ENCODE measurements at places on chromosomes 12 and 14. TPM values are rescaled to one million over a fixed set of nuclear protein-coding genes. Genes with fewer than 3 reads are reported as not detected.

KRT3 gene
- not detected for total RNA-seq

TC2N gene
- total RNA-seq = 298 TPM

EFCAB11 gene
- total RNA-seq = 2.8 TPM

DTX1 gene
- 2.8 TPM for total RNA-seq

EGLN3 gene
- 2.6 TPM for total RNA-seq

TMEM253 gene
- not detected for total RNA-seq

OAS2 gene
- total RNA-seq = 40.9 TPM

DNA sequence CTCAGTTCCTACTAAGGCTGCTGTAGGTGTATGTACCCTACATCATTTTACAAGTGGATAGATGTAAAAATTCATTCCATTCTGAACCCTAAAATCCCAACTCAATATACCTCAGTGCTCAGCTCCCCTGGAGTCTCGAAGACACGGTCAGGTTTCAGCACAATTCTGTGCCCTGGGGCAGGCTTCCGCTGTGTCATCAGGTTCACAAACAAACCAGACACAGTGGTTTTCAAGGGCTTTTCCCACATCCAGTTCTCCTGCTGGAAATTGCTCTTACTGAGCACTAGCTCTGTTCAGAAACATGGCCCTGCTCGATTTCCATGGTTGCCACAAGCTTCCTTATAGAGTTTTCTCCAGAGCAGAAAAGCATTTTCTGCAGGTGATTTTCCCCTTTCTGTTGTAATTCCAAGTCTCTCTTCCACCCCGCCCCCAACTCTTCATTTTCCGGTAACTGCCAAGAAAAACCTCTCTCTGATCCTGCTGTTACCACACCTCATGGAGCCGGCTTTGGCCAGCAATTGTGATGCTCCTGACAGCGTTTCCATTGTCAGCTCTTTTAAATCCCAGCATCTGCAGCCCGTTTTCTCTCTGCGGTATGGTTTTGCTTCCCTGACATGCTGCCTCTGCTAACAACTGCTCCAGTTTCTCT, 483.0 kb upstream of the CCDC196 start:
- no peak overlapping the region for H3K4me3 ChIP-seq
- H3K4me1 ChIP-seq = no peaks in the 10 kb centered on the region
- peaks cover 10% of the 10 kb centered on the region for H3K27me3 ChIP-seq

DNA sequence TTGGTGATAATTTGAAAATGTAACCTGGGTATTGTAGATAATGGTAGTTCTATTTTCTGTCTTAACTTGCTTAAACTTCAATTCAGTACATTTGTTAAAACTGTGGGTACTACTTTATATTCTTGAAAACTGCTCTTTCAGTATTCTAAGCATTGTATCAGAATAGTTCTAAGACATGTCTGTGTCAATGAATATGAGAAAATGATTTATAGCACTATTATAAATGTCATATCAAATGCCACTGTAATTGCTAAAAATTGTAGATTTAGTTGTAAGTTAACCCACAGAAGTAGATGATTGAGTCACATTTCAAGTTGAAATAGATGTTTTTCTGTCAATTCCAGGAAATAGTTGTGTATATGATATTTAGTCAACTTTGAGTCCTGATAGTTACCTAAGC, 2.4 kb downstream of the NAA30 start:
- DNase-seq = no peak
- H3K36me3 ChIP-seq = peaks cover 34% of the 10 kb centered on the region
- H3K4me1 ChIP-seq = peaks cover 16% of the 10 kb centered on the region
- H3K27me3 ChIP-seq = no peaks in the 10 kb centered on the region

- H3K4me1 ChIP-seq = peaks cover 15% of the 10 kb centered on the region
- DNase-seq = no peak
- H3K36me3 ChIP-seq = peaks cover 2% of the 10 kb centered on the region
- H3K4me3 ChIP-seq = no peak overlapping the region
- H3K27ac ChIP-seq = no peak overlapping the region
These were observed 33.8 kb upstream of the SMUG1 start for GRCh38 chr12:54222609-54223008.

GRCh38 chr12:80262346-80262745, 163.0 kb downstream of the OTOGL start:
- H3K27me3 ChIP-seq = peaks cover 10% of the 10 kb centered on the region
- DNase-seq = no peak
- H3K4me3 ChIP-seq = no peak overlapping the region
- no peaks in the 10 kb centered on the region for H3K36me3 ChIP-seq
- H3K4me1 ChIP-seq = no peaks in the 10 kb centered on the region

- no peaks in the 10 kb centered on the region for H3K27me3 ChIP-seq
- no peak overlapping the region for H3K4me3 ChIP-seq
- DNase-seq = no peak
- H3K4me1 ChIP-seq = peaks cover 59% of the 10 kb centered on the region
- peaks cover 6% of the 10 kb centered on the region for H3K36me3 ChIP-seq
These were observed 206.5 kb downstream of the SLC41A2 start for GRCh38 chr12:104751594-104751993.

GRCh38 chr12:92890601-92891106, 38.4 kb downstream of the EEA1 start:
- DNase-seq = no peak
- H3K36me3 ChIP-seq = peaks cover 56% of the 10 kb centered on the region
- H3K4me1 ChIP-seq = peaks cover 23% of the 10 kb centered on the region
- H3K27me3 ChIP-seq = no peaks in the 10 kb centered on the region
- H3K4me3 ChIP-seq = no peak overlapping the region

- H3K27me3 ChIP-seq = peaks cover 3% of the 10 kb centered on the region
- peak overlapping the region; percentile 76 for H3K4me3 ChIP-seq
- no peak for DNase-seq
- H3K4me1 ChIP-seq = peaks cover 2% of the 10 kb centered on the region
- H3K27ac ChIP-seq = no peak overlapping the region
These were observed 1.9 kb downstream of the SPTB start for GRCh38 chr14:64877846-64878245.

GRCh38 chr14:89123851-89124250, 293.2 kb downstream of the FOXN3 start:
- H3K27ac ChIP-seq = no peak overlapping the region
- peaks cover 1% of the 10 kb centered on the region for H3K36me3 ChIP-seq
- H3K4me1 ChIP-seq = no peaks in the 10 kb centered on the region
- no peaks in the 10 kb centered on the region for H3K27me3 ChIP-seq
- no peak overlapping the region for H3K4me3 ChIP-seq

GRCh38 chr14:23577710-23578392, 739 bp downstream of the JPH4 start:
- DNase-seq = no peak
- H3K4me1 ChIP-seq = peaks cover 17% of the 10 kb centered on the region
- H3K4me3 ChIP-seq = no peak overlapping the region
- H3K27ac ChIP-seq = no peak overlapping the region
- peaks cover 49% of the 10 kb centered on the region for H3K27me3 ChIP-seq
- no peaks in the 10 kb centered on the region for H3K36me3 ChIP-seq

DNA sequence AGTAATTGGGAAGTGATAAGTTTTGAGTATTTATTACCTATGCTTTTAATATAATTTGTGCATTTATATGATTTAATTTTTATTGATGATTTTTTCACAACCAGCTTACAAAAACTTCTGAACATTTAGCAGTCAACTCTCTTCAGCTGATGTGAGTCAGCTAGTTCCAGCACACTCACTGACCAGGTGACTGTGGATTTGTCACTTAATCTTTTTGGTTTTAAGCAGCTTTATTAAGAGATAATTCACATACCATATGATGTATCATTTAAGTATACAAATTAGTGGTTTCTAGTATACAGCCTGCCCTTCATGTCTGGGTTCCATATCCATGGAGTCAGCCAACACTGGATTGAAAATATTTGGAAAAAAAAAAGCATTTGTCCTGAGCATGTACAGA, 103.5 kb downstream of the SYNE2 start:
- peaks cover 47% of the 10 kb centered on the region for H3K36me3 ChIP-seq
- H3K27me3 ChIP-seq = no peaks in the 10 kb centered on the region
- no peak overlapping the region for H3K27ac ChIP-seq
- H3K4me1 ChIP-seq = peaks cover 5% of the 10 kb centered on the region
- H3K4me3 ChIP-seq = no peak overlapping the region

- DNase-seq = no peak
- H3K4me1 ChIP-seq = no peaks in the 10 kb centered on the region
- H3K27ac ChIP-seq = no peak overlapping the region
- H3K4me3 ChIP-seq = no peak overlapping the region
These were observed 113.0 kb downstream of the UNC79 start for GRCh38 chr14:93543766-93544165.

- no peak overlapping the region for H3K4me3 ChIP-seq
- no peaks in the 10 kb centered on the region for H3K36me3 ChIP-seq
- no peaks in the 10 kb centered on the region for H3K4me1 ChIP-seq
- peaks cover 3% of the 10 kb centered on the region for H3K27me3 ChIP-seq
- DNase-seq = no peak
- no peak overlapping the region for H3K27ac ChIP-seq
These were observed 37.4 kb upstream of the NKX2-8 start for GRCh38 chr14:36619853-36620252.

DNA sequence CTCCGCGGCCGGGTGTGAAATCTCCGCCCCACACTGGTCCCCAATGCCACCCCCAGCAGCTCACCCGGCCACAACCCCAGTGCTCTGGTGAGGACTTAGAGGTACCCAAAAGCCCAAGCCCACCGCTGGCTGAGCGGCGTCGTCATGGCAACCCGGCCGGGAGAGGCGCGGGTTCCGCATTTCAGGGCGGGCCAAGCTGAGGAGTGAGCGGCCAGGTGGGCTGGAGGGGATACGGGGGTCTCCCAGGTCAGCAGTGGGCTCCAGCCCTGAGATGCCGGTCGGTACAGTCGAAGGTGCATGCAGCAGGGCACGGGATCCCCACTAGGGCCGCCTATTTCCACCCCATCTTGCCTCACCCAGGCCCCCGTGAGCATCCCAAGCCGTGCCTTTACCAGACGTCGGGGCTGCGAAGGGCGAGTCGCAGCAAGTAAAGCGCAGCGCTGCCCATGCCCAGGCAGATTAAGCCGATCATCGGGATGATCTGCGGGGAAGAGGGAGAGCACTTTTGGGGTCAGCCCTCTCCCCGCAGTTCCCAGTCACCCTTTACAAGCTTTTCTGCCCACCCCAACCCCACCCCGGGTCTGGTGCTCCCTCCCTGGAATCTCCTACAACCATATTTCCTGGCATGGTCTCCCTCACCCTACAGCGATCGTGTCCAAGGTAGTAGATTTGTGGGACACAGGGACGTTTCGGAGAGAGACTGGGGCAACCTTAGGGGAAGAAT, 6.9 kb downstream of the SHMT2 start:
- H3K4me1 ChIP-seq = peaks cover 44% of the 10 kb centered on the region
- no peak for DNase-seq
- H3K36me3 ChIP-seq = peaks cover 40% of the 10 kb centered on the region
- H3K27ac ChIP-seq = no peak overlapping the region

DNA sequence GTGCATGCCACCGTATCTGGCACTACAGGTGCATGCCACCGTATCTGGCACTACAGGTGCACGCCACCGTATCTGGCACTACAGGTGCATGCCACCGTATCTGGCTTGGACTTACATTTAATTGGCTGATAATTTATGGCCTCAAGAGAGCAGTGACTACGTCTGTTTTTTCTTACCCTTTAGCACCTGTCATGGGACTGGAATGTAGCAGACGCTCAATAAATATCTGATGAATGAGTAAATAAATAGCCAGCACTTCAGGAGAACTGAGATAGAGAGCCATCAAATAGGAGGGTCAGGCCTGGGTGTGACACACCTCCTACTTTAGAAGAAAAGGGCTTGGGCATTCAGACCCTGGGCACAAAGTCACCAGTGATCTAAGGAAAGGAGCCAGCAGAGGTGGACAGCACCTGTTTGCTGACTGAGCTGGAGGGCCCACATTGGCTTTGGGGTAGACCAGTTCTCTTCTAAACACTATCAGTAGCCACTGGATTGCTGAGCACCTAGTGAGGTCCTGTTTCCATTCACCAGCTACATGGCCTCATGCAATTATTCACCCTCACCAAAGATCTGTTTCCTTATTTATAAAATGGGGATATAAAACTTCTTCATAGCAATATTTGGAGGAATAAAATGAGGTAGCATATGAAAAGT, 50.1 kb downstream of the RFX4 start:
- H3K4me3 ChIP-seq = no peak overlapping the region
- H3K27ac ChIP-seq = no peak overlapping the region
- H3K4me1 ChIP-seq = no peaks in the 10 kb centered on the region
- H3K36me3 ChIP-seq = no peaks in the 10 kb centered on the region
- no peak for DNase-seq
- no peaks in the 10 kb centered on the region for H3K27me3 ChIP-seq

DNA sequence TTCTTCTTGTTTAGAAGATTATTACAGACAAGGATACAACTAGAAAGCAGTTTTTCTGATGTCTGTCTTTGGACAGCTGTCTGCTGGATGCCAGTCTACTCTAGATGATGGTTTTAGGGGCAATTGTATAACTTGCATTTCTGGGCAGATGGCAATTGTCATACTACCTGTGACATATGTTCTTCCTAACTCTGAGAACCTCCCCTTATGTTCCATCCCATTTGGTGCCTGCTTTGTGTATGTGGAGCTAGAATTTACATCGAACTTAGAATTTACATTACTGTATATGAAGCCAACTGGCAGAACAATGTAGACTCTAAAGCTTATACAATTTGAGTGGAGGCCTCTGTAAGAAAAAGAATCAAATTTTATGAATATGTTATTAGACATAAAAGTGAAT, 430.2 kb upstream of the SEL1L start:
- H3K36me3 ChIP-seq = no peaks in the 10 kb centered on the region
- DNase-seq = no peak
- no peak overlapping the region for H3K27ac ChIP-seq
- no peaks in the 10 kb centered on the region for H3K4me1 ChIP-seq

GRCh38 chr12:49983892-49984291, 11.1 kb downstream of the AQP6 start:
- no peak for DNase-seq
- H3K4me1 ChIP-seq = no peaks in the 10 kb centered on the region
- H3K27me3 ChIP-seq = no peaks in the 10 kb centered on the region

DNA sequence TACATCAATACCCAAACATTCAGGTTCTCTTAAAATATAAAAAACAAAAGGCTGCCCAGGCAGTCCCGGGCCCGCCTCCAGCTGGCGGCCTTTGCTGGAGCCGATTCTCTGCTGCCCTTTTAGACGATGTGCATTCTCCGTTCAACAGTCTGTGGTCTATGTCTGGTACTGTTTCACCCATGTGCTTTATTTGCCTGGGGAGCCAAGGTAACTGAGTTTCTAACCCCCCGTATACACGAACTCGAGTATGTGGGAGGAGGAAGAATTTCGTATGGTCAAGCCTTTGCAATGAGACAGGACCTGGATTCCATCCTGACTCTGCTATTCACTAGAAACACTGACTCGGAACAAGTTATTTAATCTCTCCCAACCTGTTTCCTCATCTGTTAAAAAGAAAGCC, 54.1 kb upstream of the GPR68 start:
- H3K4me3 ChIP-seq = no peak overlapping the region
- no peaks in the 10 kb centered on the region for H3K27me3 ChIP-seq
- peaks cover 22% of the 10 kb centered on the region for H3K4me1 ChIP-seq
- DNase-seq = no peak
- peaks cover 23% of the 10 kb centered on the region for H3K36me3 ChIP-seq

GRCh38 chr12:119308708-119309456, 25.6 kb upstream of the CCDC60 start:
- no peaks in the 10 kb centered on the region for H3K4me1 ChIP-seq
- H3K27ac ChIP-seq = no peak overlapping the region
- H3K36me3 ChIP-seq = no peaks in the 10 kb centered on the region
- H3K27me3 ChIP-seq = peaks cover 1% of the 10 kb centered on the region

GRCh38 chr12:12181511-12181910, 85.3 kb downstream of the LRP6 start:
- H3K27me3 ChIP-seq = no peaks in the 10 kb centered on the region
- no peaks in the 10 kb centered on the region for H3K36me3 ChIP-seq
- no peak overlapping the region for H3K27ac ChIP-seq
- no peak for DNase-seq
- H3K4me1 ChIP-seq = no peaks in the 10 kb centered on the region

GRCh38 chr14:49586673-49587460, 687 bp upstream of the RPS29 start:
- peaks cover 18% of the 10 kb centered on the region for H3K36me3 ChIP-seq
- DNase-seq = peak; percentile 30
- H3K4me1 ChIP-seq = peaks cover 46% of the 10 kb centered on the region
- peak overlapping the region; percentile 99 for H3K27ac ChIP-seq
